ENCODE measurements at places on chromosomes 6 and 20.
A peak's percentile ranks its signal among the peaks of the same experiment; 100 is the strongest.

DNA sequence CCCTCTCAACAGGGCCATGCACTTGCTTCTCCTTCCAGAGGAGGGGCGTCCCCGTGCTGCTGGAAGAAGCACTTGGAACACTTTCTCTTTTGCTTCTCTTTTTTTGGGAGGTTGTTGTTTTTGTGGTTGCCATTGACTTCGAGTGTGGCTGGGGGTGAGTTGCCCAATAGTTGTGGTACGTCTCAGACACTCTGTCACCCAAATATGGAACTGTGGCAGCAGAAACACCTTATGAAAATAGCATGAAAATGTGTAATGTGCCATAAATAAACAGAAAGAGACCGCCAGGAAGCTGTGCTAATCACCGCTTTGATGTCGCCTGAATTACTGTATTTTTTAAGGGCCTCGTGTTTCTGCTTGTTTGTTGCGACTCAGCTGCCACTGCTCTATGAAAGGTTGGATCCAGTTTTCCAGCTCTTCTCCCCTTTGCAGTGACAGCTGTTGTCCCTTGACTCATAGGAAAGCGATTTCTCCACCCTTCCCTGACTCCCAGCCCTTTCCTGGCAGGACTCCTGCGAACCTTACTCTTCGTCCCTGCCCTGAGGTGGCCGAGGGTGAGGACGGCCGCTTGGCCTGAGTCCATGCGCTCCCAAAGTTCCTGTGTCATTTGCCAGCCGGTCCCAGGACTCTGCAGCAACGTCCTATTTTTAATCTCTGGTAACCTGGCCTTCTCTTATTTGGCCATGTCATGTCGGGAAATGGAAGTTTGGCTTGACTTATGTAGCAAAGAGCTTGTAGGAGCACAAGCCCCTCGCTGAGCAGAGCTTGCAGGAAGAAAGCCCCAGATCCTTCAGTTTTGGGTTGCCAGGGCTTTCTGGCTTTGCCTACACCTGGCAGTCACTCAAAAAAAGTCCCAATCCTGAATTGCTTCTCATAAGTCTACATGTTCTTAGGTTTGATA, 694.6 kb downstream of the QKI start:
- DNase-seq = no peak

- DNase-seq = no peak
Observed at GRCh38 chr6:128208851-128209580, 308.2 kb upstream of the THEMIS start.

- DNase-seq = no peak
Observed at GRCh38 chr20:13857304-13857703, 72.5 kb downstream of the NDUFAF5 start.

GRCh38 chr6:111871207-111871606, 2.0 kb downstream of the FYN start:
- DNase-seq = no peak

- no peak for DNase-seq
Observed at GRCh38 chr20:48761023-48761785, 66.6 kb downstream of the PREX1 start.

GRCh38 chr6:20403766-20404640, 2.3 kb downstream of the E2F3 start:
- DNase-seq = peak; percentile 4

DNA sequence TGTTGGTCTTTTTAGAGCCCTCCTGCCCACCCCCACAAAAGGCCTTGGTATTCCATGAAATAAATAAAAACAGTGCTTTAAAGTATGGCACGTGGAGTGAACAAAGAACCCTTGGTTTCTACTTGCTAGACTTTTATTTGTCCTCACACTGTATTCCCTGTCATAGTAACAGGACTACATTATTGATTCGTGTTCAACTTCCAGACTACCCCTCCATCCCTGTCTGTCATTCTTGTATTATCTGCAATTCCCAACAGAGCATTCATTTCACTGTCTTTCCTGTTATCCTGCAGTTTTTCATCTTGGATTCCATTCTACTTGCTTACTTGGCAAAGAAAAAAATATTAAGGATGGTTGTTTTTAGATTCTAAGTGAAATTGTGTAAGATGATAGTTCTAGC, 307.4 kb upstream of the CNR1 start:
- DNase-seq = no peak

GRCh38 chr20:31551163-31552081, 37.2 kb downstream of the HM13 start:
- DNase-seq = no peak

Data from NCI-H2227 treated with DMSO at 0.1 percent for 48 hours (cell line).